ENCODE measurements at places on chromosomes 11 and 22. TPM values are rescaled to one million over a fixed set of nuclear protein-coding genes. Genes with fewer than 3 reads are reported as not detected.
A peak's percentile ranks its signal among the peaks of the same experiment; 100 is the strongest.

GRCh38 chr11:45616802-45617549 lies 48.4 kb downstream of the CHST1 start:
- no peak for DNase-seq

DNA sequence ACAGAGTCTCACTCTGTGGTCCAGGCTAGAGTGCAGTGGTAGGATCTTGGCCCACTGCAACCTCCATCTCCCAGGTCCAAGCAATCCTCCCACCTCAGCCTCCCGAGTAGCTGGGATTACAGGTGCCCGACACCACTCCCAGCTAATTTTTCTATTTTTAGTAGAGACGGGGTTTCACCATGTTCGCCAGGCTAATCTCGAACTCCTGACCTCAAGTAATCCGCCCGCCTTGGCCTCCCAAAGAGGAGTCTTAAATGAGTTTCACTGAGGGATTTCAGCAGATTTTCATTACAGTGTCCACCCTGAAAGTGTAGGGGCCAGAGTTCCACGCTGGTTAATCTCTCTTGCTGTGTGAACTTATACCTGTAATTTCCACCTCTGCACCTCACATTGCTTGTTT lies 412 bp upstream of the RPS3 start:
- DNase-seq = no peak

PIK3IP1 gene
- total RNA-seq = 17.6 TPM

DNA sequence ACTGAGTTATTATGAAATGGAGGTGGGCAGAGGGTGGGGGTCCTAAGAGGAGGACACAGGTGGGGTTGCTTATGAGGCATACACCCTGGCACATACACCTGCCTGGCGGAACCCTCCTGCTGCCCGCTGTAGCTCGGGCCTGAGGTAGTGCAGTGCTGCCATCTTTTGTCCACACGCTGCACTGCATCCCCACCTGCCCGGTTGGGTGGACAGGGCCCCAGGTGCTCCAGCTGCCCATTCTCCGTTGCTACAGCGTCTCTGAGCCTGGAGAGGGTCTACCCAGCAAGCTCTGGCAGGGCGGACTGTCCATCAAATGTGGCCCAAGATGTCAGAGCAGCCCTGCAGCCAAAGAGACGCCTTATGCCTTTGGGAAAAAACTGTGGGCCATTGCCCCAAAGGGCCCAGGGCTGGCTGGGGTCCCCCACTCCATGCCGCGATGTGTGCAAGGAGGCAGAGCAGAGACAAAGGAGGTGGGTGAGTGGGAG lies 131.2 kb downstream of the BUD13 start:
- DNase-seq = peak; percentile 65

SYT7 gene
- total RNA-seq = 40.3 TPM

GRCh38 chr11:87258171-87258833 lies 220.6 kb downstream of the TMEM135 start:
- DNase-seq = no peak

UBQLN3 gene
- total RNA-seq = 0.14 TPM

OSBPL5 gene
- 15.2 TPM for total RNA-seq

ALDH3B2 gene
- total RNA-seq = not detected

DNA sequence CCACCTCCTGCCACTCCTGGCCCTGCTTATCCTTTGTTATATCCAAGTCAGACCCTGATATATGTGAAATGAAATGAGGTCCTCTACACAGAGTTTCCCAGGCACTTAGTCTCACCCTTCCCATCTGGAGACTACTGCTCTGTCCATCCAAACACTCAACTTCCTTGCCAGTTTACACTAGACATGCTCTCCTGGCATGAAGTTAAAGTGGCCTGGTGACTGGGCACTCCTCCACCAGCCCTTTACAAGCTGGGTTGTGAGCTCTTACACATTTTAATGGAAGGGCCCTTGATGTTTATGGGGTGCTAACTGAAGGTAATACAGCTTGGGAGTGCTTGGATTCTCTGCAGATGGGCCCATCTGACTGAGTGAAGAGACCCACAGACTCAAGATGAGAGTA lies 216.1 kb upstream of the NARS2 start:
- DNase-seq = no peak

GRCh38 chr11:77024745-77025144 lies 9.5 kb upstream of the B3GNT6 start:
- no peak for DNase-seq

MUC15 gene
- total RNA-seq = not detected

DNA sequence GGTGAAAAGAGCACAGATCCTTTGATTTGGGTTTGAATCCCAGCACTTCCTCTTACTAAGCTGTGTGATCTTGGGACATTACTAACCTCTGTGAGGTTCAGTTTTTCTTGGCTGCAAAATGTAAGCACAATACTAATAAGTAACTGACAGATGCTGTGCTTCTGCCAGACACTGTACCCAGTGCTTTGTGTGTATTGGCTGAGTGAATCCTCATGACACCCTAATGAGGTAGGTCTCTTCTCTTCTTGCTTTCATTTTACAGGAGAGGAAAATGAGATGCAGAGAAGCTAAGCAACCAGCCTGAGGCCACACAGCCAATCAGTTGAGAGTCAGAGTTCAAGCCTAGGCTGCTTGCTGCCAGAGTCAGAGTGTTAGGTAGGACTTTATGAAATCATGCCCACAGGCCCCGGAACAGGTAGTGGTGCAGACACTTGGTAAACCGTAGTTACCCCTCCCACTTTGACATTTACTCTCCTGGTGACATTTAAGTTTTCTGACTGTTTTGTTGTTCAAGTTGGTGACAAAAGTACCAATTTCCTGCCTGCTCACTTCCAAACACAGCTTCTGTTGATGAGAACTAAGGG lies 21.2 kb downstream of the PTPRJ start:
- no peak for DNase-seq

DNA sequence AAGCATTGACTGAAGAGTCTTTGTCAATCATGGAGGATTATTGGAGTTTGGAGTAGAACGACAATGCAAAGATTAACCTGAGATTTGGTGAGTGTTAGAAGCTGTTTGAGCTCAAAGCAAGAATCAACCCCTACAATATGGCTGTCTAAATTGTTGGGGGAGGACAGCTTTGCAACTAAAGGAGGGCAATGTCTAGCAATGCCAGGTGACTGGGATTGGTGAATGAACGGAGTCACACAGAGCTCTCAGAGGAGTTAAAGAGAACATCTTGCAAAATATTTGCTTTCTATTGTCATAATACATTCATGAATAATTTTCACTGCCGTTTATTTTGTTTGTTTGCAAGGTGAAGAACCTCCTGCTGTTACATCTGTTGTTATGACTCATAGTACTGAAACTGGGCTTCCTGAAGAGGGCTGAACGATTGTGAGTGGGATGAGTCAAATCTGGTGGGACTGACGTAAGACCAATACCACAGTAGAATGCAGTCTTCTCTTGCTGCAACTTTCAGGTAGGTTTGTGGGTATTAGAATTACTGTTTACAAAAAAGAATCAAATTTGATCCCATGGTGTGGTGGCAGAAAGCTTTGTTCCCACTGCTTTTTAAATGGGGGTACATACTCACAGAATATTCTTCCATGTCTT lies 281.9 kb downstream of the CADM1 start:
- DNase-seq = no peak

DNA sequence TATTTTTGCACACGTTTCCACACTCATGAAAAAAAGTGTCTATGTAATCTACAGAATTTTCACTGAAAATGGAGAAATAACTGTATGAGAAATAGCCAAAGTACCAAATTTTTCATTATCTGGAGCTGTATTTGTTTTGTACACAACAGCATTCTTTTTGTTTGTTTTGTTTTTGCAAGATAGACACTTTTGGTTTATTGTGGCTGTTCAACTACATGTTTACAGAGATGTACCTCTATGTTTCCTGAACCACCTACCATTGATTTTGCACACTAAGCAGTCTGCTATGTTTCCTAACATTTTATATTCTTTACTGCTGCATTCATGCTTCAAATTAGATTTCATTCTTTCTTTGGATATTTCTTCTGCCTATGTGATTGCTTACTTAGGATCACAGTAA lies 116.3 kb downstream of the ELP4 start:
- DNase-seq = no peak

DNA sequence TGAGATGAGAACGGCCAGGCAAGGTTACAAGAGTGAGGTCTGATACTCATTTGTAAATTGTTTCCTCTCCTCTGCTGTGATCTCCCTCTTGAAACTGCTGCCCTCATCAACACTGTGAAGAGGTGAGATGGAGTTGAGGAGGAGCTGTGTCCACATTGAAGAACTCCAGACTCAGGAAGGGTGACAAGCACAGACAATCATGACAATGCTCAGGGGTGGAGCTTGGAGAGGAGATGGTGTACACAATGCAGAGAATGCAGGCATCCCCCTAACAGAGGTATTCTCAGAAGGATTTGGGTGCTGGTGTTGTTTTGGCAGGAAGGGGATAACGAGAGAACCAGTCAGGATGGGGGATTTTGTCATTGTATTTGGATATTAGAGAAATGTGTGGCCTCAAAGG lies 21.5 kb upstream of the MMP7 start:
- DNase-seq = no peak

SLC25A18 gene
- total RNA-seq = 2.6 TPM

DNA sequence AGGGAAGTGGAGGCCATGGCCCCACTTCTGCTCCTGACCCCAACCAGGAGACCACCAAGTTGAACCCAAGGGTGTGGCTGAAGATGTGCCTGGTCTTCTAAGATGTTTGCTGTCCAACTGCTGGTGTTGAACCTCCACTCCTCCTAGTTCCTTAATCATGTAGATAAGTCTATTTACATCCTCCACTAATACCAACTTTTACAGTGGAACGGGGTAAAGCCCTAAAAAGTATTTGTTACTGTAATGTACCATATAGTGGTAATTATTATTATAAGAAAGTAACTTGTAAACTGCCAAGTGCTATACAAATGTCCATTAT lies 19.0 kb upstream of the RASSF10 start:
- no peak for DNase-seq

DNA sequence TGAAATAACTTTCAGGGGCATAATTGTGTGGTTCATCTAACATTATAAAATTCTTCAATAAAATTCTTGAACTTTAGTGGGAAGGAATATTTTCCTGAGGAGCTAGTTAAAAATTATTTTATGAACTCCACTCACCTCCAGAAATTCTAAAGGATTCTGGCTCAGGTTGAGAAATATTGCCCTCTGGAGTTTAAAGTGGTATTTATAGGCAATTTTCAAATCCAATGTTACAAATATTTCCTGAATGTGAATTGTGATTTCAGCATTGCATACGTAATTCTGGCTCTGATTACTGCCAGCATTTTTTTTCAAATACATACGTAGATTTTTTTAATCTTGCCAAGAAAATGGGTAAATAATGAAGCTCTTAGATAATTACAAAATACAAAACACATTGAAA lies 598.2 kb upstream of the ANO3 start:
- no peak for DNase-seq

LRRC4C gene
- 2.7 TPM for total RNA-seq
